ENCODE measurements at places on chromosomes 4 and X.
A peak's percentile ranks its signal among the peaks of the same experiment; 100 is the strongest.

DNA sequence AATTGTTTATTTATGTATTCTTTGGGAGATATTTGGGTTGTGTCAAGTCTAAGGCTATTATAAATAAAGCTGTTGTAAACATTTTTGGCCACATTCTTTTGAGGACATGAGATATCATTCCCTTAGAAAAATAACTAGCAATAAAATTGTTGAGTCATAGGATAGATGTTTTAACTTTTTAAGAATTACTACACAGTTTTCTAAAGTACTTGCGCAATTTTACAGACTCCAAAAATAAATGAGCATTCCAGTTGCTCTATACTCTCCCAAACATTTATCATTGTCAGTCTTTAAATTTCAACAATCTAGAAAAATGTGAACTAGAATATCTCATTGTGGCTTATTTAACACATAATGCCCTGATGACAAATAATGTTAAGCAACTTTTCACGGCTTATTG lies 189.1 kb upstream of the ADGRL3 start:
- no peak for DNase-seq

- peak; percentile 86 for DNase-seq
Observed at GRCh38 chr4:174423257-174423944, 98.9 kb downstream of the HPGD start.

- no peak for DNase-seq
Observed at GRCh38 chr4:20376070-20376469, 124.4 kb downstream of the SLIT2 start.

GRCh38 chr4:47413521-47413920 lies 50.0 kb downstream of the COMMD8 start:
- no peak for DNase-seq

DNA sequence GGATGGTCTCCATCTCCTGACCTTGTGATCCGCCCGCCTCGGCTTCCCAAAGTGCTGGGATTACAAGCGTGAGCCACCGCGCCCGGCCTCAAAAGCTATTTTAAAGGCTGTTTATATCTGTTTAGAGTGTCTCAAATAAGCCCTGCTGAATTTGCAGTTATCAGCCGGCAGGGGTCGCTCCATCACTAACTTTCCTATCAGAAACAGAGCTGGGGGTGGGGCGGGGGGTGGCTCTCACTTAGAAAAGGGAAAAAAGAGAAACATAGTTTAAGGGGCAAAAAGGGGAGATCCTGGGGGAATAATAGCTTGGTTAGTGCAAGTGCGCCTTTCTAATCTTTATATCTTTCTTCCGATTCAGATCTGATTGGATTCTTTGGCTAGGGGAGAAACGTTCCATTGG lies 450.7 kb downstream of the UBE2NL start:
- DNase-seq, result peak; percentile 52

GRCh38 chr4:122476745-122477144 lies 20.2 kb upstream of the IL2 start:
- DNase-seq, result no peak

DNA sequence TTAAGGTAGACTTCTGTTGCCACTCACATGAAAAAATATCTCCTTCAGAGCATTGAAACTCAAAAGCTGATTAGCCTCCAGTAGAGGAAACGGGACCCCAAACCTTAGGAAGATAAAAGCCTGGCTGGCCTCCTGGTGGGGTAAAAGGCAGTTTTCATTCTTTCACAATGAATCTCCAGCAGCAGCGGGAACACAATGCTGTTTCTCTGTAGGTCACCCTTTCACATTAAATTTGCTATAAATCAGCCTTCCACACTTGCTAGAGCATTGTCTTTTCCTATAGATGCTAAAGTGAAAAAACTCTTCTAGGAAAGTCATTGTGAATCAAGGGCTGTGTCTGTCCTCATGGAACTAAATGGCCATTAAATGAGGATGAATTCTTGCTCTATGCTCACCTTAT lies 207.3 kb upstream of the MAGEB2 start:
- DNase-seq, result no peak

DNA sequence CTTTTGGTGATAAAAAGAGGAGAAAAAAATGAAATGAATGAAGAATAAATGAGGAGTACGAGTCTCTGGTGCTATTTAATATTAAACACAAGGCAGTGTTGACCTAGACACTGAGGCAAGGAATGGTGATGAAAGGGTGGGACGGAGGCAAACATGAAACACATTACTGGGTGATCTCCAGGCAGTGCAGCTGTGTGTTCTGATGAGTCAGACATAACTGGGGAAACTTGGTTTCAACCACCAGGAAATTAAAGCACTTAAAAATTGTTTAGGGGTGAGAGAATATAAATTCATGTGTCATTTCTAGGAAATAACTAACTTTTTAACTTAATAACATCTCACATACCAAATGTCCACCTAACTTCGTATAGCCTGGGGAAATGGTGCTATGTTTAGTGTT lies 19.7 kb upstream of the CXCL6 start:
- no peak for DNase-seq

GRCh38 chrX:38438321-38438720 lies 85.9 kb downstream of the OTC start:
- no peak for DNase-seq

DNA sequence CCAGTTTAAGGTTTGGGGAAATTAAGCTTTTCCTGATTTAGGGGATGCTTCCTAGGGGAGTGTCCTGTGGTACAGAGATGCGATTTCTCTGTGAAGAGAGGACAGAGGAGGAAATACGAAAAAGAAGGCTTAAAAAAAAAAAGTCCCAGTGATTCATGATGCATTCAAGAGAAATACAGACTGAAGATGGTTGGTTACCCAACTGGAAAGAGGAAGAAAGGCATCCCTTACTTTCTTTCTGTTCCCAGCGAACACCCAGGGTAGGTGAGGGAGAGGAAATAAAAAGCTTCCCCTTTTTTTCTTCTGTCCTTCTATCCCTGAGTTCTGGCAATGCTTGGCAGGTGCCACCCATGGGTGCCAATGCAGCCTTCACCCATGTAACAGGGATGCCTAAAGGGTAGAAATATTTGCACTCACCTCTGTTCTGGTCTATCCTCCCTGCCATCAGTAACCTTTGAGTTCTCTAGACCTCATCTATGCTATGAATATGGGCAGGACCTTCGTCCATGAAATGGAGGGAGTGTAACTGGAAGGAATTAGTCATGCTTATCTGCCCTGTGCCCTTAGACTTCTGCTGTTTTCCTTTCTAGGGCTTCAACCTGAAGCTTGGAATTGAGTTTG lies 230.1 kb upstream of the GALNTL6 start:
- DNase-seq, result no peak

- no peak for DNase-seq
Observed at GRCh38 chr4:81442484-81443085, 29.1 kb downstream of the RASGEF1B start.

DNA sequence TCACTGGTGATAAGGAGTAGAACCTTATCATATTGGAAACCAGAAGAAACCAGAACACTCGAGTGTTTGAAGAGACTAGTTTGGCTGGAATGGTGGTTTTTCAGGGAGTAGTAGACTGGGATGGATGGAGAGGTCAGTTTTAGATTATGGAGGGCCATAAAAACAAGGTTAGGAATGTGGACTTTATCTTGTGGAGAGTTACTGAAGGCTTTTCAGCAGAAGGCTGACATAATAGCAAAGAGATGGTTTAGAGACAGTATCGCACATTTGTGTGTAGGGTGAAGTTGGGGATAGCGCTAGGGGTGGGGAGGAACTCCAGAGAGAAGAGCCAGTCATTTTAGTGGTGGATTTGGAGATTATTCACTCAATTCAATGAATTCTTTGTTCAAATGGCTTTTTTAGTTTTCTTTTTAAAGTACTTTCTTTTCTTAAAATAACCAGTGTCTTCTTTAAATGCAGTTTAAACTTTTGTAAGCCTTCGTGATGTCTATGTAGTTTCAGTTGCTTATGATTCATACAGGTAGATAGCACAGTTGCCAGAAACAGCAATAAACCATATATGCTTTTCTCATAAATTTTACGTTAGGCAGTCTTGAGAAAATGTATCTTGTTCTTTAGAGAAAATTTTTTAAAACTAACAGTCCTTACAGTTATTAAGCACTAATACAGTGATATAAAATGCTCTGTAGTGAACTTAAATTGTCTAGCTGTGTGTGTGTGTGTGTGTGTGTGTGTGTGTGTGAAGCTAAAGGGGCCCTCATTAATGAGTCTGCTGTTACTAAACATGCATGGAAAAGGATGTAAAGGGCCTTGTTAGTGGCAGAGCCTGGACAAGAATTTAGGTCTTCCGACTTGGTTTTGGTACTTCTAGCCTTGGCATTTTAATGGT lies 3.8 kb downstream of the ARHGAP10 start:
- no peak for DNase-seq

GRCh38 chrX:83508006-83508405 lies at the start of gene POU3F4:
Gene POU3F4, plus strand, starts transcription at chrX:83508290. Its CDS starts 35 bp downstream, at chrX:83508325.
- DNase-seq, result peak; percentile 0

GRCh38 chr4:42512226-42512625 lies 114.9 kb downstream of the SHISA3 start:
- no peak for DNase-seq

- no peak for DNase-seq
Observed at GRCh38 chr4:21205821-21206531, 505.7 kb downstream of the PACRGL start.

GRCh38 chr4:11194431-11194830 lies 234.3 kb downstream of the HS3ST1 start:
- DNase-seq, result no peak

DNA sequence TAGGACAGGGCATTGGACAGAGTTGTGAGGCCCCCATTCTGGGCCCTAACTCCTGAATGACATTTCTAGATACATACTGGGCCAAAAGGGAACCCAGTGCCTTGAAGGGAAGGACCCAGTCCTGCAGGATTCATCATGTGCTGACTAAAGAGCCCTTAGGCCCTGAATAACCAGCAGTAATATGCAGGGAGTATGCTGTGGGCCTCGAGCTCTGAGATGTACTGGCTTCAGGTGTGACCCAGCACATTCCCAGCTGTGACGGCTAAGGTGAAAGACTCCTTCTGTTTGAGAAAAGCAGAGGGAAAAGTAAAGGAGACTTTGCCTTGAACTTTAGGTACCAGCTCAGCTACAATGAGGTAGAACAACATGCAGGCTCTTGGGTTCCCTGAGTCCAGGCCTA lies 138.2 kb upstream of the HUWE1 start:
- no peak for DNase-seq

- no peak for DNase-seq
Observed at GRCh38 chr4:110122201-110122600, 76.2 kb downstream of the ELOVL6 start.

DNA sequence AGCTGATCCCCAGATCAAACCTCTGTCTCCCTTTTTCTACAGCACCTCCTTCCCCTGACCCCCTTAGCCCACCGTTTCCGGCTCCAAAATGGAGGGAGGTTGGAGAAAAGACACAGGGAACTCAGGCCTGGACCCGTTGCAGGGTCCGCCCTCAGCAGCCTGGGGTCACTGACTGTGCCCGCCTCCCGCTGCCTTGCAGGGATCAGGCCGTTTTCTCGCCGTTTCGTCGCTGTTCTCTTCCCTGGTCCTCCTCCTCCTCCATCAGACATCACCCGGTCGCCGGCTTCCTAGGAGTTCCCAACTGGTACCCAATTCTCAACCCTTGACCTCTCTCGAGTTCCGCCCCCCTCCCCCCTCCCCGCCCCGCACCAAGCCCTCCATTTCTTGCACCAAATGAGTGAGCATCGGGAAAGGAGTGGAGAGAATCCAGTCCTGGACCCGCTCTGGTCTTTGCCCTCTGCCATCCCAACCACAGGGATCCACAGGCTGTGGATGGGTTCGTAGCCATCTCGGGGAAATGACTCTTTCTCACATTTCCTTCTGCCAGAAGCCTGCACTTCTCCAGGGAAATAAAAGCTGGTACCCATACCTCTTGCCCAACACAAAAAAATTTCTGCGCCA lies 493 bp downstream of the TCEAL5 start:
- no peak for DNase-seq

DNA sequence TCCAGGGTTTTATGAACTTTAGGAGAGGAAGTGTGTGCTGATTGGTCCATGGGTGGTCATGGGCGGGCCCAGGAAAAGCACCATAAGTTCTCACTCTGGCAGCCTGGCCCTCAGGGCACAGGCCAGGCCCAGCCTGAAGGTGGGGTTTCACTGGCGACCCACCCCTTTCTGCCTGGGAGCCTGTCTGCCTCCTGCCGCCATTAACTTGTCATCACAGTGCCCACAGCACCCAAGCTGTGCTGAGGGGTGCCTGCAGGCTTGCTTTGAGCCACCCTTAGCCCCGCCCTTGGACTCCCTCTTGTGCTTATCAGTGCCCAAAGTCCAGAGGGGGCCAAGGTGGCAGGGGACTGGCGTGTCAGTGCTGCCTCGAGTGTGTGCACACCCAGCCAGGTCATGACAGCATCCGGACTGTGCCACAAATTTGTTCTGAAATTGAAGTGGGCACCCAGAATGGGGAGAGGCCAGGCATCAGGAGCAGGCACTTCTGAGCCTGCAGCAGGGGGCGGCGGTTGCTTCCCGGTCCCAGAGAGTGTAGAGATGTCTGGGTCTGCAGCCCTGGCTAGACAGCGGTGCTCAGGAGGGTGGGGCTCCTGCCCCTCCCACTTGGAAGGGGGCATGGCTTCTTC lies 455.6 kb downstream of the TMA16 start:
- DNase-seq, result no peak

GRCh38 chr4:108902769-108903168 lies 139.9 kb upstream of the ETNPPL start:
- peak; percentile 61 for DNase-seq

- DNase-seq, result no peak
Observed at GRCh38 chr4:153217440-153217839, 13.2 kb downstream of the TRIM2 start.

DNA sequence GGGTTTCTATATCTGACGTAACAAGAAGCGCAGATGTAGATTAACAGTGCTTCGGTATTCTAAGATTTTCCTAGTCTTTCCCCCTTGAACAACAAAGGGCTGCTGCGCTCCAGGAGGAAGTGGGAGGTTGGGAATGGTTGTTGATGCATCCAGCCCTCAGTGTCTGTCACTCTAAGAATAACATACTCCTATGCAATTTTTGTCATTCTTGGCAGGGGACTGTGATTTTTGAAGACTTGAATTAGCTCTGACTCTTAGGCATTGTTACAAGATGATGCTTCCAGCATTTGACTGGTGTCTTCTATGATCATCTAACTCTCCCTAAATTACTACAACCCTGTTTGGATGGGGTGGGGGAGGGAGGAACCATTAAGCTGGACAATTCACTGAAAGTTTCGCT lies 394.2 kb downstream of the ARHGAP24 start:
- DNase-seq, result no peak

DNA sequence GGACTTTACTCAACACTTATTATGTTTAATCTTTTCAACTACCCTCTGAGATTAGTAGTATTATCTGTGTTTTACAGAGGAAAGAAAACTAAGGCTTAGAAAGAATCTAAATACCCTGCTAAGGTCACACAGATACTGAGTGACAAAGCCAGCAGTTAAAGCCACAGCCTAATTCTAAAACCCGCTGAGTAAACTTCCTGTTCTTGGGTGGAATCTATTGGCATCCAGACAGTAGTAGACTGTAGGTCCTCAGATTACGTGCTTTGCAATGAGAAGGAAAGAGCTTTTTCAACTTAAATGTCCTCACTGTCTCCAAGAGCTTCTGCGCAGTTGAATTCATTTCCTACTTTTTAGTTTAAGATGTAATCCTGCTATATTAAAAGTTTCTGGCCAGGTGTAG lies 126.0 kb downstream of the TENM3 start:
- DNase-seq, result no peak

Data from SK-MEL-5 (cell line).